Activated CD4-positive, alpha-beta T cell treated with anti-CD3 and anti-CD28 coated beads for 4 hours (primary cell): ENCODE measurements at places on chromosomes 7 and 10.

DNA sequence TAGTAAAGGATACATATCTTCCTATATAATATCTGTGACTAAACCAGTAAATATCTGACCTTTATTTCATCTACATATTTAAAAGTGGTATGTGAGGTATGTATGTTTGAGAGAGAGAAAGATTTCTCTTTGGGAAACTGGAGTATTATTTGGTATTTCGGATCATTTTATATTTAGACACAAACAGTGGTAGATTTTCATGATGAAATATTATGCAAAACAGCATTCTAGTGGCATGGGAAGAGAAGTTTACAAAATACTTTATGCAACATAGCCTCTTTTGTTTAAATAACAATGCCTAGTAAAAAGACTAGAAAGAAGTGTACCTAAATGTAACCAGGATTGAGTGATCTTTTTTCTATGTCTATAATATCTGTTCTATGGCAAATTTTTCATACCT is 98.6 kb upstream of the TMEM168 start:
- DNase-seq, result no peak

GRCh38 chr10:102371295-102371694 is 24.2 kb upstream of the NFKB2 start:
- DNase-seq, result no peak

GRCh38 chr10:121375172-121375571 is 223.1 kb downstream of the FGFR2 start:
- DNase-seq, result no peak

DNA sequence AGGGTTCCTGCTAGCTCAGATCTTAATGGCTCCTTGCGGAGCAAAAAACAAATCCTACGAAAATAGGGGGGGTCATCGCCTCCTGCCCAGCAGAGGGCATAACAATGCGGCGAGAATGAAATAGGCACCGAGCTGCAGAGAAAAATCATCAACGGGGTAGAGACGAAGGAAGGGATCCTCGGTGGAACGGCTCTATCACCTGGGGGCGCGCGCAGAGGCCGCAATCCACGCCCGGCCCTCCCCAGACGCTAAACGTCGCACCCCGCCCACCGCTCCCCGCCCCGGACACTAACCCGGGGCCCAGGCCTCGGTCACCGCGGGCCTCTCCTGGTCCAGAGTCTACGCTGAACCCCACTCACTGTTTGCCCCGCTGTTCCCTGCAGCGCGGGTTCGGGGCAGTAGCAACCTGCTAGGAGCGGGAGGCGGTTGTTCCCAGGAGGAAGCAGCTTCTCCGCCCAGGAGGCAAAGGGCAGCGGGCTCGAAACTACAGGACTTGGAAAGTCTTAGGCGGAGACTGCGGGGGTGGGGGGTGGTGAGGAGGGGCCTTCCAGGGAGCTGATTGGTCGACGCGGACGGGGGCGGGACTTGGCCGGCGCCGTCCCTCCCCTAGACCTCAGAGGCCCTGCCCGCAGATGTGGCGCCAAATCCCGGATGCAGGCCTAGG is at the start of gene TCAF1:
Gene TCAF1, minus strand, starts transcription at position 509 of the 664 bp plus-strand sequence. CDS start 25,568 bp downstream, outside the sequence.
- peak; percentile 92 for DNase-seq

- no peak for DNase-seq
These were observed 87.7 kb downstream of the GFRA1 start for GRCh38 chr10:116185199-116185867.

DNA sequence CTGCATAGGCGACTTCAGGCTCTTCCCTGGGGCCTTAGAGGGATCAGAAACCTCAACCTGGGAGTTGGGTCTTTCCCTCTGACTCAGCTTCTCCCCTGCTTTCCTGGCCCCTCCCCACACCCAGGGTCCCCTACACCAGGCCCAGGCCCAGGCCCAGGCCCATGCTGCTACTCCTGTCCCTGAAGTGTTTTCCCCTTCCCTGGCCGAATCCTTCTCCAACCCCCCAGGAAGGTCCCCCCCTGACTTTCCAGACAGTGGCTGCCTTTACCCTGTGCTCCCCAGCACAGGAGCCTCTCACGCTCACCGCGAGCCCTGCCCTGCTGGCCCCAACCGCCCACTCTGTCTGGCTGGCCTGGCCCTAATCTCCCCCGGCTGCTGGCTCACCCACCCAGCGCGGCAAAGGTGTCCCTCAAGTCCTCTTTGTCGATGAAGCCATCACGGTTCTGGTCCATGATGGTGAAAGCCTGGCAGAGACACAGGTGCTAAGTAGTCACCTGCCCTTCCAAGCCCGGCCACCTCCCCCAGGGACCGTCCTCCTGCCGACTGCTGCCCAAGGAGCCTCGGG is 6.4 kb downstream of the MYL10 start:
- no peak for DNase-seq

DNA sequence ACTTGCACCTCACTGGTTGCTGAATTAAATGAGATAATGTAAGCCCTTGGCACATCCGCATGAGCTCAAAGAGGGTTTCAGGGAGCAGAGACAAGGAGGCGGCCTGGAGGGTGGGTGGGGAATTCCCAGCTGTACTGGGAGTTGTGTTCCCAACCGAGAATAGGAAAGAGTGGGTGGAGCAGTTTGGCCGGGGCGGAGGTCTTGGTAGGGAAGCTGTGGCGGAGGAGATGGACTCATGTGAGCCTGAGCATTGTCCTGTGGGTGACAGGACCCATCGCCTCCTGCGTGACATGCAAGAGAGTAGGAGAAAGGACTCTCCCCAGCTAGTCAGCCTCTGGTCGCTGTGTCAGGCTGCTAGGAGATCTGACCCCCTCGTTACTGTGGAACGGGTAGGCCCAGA is 41.0 kb upstream of the SAMD8 start:
- DNase-seq, result no peak

DNA sequence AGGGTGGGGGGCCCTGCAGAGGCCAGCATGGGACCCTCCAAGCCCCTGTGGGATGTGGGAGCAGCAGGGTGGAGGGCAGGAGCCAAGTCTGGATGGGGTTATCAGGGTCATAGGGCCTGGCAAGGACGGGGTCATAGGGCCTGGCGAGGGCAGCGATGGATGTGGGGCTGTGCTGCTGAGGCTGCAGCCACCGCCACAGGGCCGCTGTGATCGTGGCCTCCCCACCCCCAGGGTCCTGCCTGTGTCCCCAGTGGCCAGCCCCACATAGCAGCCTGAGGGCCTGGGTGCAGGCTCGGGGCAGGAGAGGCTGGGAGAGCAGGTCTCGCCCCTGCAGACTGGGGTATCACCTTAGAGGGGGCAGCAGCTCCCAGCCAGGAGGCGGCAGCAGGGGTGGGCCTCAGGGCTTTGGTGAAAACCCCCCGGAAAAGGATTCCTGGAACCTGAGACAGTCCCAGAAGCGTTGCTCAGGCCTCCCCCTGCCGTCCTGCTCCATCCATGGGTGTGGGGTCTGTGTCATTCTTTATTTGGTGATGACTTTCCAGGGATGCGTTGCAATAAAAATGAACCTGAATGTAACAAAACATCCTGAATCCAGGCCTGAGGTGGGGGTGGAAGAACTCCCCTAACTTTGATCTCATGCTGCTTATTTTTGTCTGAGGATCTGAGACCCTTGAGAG is 107.3 kb upstream of the SHH start:
- DNase-seq, result no peak

- DNase-seq, result no peak
These were observed 26.5 kb upstream of the GOT1 start for GRCh38 chr10:99456931-99457288.

DNA sequence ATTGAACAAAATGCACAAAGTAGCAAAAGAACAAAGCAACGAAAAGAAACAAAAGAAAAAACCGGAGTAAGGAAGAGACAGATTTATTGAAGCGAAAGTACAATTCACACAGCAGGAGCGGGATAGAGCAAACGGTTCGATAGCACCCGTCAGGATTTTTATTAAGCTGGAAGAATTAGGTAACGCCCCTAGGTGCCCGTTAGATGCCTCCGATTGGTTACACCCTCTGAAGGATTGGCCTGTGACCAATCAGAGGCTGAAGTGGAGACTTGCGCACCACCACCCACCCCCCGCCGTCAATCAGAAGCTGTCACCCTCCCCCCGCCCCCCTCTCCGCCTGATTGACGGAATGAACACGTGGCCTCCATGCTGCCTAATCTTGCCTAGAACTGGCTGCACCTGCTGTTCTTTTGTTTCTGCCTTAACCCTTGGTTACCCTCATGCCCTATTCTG is 16.8 kb downstream of the OCM2 start:
- no peak for DNase-seq

DNA sequence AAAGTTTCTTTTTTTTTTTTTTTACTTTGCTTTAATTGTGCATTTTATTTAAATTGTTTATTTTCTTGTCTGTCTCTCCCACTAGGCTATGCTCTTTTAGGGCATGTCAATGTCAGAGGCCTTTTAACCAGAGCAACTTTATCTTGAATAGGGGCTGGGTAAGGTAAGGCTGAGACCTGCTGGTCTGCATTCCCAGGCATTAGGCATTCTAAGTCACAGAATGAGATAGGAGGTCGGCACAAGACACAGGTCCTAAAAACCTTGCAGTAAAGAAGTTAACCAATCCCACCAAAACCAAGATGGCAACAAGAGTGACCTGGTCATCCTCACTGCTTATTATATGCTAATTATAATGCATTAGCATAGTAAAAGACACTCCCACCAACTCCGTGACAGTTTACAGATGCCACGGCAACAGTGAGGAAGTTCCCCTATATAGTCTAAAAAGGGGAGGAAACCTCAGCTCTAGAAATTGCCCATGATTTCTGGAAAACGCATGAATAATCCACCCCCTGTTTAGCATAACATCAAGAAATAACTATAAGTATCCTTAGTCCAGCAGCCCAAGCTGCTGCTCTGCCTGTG is 47.0 kb upstream of the FRMD4A start:
- DNase-seq, result no peak

GRCh38 chr10:43888586-43888985 is 239.9 kb upstream of the ZNF32 start:
- no peak for DNase-seq

DNA sequence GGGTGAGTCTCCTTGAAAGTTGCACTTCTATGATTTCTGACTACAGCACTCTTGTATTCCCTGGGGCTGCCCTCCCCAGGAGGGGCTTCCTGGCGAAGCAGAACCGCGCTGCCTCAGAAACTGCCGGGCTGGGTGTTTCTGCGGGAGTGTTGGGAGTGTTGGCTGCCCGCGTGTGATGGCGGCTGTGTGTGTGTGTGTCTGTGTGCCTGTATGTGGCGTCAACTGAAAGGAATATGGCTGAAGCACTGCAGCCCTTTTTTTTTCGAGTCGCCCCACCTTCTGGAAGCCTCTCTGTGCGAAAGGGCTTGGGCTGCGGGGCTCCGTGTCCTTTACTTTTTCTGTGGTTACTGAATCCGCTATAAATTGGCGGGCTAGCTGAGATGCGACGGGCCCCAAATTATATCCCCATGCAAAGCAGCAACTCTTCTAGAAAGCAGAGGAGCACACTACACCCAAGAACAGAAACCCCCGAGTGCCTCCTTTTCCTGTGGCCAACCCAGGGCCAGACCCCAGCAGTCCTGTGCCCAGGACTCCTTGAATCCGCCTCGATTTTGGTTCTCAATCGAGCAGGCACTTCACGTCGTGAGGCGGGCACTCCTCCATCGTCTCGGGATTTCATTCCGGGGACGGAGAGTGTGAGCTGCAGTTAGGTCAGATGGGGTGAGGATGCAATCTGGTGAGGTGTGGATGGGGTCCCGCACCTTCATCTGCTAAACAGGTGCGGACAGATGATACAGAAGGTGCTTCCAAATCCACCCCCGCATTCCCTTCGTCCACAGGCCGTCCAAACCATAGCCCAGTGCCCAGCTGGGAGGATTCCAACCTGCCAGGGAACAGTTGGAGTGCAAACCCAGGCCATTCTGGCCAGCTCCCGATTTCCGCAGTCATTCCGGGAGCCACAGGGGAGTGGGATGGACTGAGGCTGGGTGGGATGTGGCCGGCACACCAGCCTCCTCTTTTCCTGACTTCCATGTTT is 22.5 kb upstream of the ZNF273 start:
- no peak for DNase-seq

GRCh38 chr7:20971219-20971618 is 184.5 kb upstream of the SP8 start:
- no peak for DNase-seq

GRCh38 chr7:116441534-116441933 is 58.0 kb upstream of the CAV2 start:
- no peak for DNase-seq

DNA sequence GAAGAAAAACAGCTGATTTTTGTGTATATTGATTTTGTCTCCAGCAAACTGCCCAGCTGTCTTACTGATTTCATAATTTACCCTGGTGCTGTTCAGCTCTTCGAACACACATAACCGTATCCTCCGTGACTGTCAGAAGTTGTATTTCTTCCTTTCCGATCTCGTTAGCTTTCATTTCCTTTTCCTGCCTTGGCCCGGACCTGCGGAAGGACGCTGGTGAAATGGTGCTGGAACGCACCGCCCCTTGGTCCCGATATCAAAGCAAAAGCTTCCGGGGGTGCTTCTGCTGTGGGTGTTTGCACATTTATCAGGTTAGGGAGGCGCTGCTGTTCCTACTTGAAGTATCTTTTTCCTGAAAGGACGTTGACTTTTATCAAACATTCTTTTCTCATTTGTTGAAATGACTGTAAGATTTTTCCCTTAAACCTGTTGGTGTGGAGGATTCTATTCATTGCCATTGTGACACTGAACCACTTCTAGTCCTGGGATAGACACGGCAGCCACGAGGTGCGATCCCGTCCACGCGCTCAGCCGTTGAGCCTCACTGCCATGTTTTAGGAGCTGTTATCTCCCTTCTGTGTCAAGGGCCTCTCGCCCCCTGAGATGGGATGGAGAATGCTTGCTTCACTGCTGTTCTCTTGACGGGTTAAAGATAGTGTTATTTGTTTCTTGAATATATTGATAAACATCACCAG is 72.6 kb downstream of the FOXL3 start:
- peak; percentile 44 for DNase-seq

- DNase-seq, result no peak
These were observed 92.9 kb upstream of the HDAC9 start for GRCh38 chr7:18402488-18403183.

GRCh38 chr10:24759672-24760071 is 36.0 kb upstream of the ARHGAP21 start:
- DNase-seq, result no peak

GRCh38 chr10:86371116-86371515 is 4.5 kb upstream of the GRID1 start:
- no peak for DNase-seq

GRCh38 chr7:44048031-44048795 is 3.7 kb downstream of the DBNL start:
- no peak for DNase-seq

- DNase-seq, result no peak
These were observed 2.2 kb upstream of the AUTS2 start for GRCh38 chr7:69596056-69596455.

GRCh38 chr7:18354108-18355085 is 141.2 kb upstream of the HDAC9 start:
- no peak for DNase-seq

DNA sequence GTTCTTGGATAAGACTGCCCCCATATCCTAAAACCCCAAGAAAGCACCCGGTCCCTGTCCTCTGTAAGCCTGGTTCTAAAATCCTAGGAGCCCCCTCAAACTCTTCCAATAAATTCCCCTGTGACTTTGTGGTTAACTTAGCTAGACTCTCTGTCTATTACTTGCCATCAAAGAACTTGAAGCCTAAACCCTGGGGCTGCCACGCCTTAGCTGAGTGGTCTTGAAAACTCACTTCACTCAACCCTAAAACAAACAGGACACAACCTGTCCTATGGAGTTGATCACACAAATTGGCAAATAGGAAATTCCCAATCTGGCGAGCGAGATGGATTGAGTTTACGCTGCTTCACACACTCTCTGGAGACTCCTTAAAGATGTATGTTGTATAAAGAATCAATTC is 191.4 kb upstream of the SVIL start:
- DNase-seq, result no peak

- no peak for DNase-seq
These were observed 50.0 kb downstream of the PLXNA4 start for GRCh38 chr7:132526111-132526740.

GRCh38 chr10:125961743-125962142 is 65.4 kb downstream of the FANK1 start:
- no peak for DNase-seq

GRCh38 chr7:152674860-152675758 is 832 bp downstream of the XRCC2 start:
- no peak for DNase-seq
